ENCODE measurements at places on chromosomes 3 and 15.

GRCh38 chr15:67501177-67501835, 19.6 kb upstream of the C15orf61 start:
- H3K27me3 ChIP-seq = no peaks in the 10 kb centered on the region
- no peak for DNase-seq
- no peak overlapping the region for H3K27ac ChIP-seq
- peaks cover 21% of the 10 kb centered on the region for H3K4me1 ChIP-seq

- no peak overlapping the region for H3K4me3 ChIP-seq
- no peaks in the 10 kb centered on the region for H3K36me3 ChIP-seq
- H3K27ac ChIP-seq = no peak overlapping the region
- H3K27me3 ChIP-seq = no peaks in the 10 kb centered on the region
- H3K4me1 ChIP-seq = no peaks in the 10 kb centered on the region
Measured at GRCh38 chr3:57816471-57817095, 60.5 kb downstream of the SLMAP start.

- no peak overlapping the region for H3K27ac ChIP-seq
- no peak overlapping the region for H3K4me3 ChIP-seq
- no peaks in the 10 kb centered on the region for H3K4me1 ChIP-seq
Measured at GRCh38 chr15:52139599-52140462, 27.3 kb upstream of the BCL2L10 start.

DNA sequence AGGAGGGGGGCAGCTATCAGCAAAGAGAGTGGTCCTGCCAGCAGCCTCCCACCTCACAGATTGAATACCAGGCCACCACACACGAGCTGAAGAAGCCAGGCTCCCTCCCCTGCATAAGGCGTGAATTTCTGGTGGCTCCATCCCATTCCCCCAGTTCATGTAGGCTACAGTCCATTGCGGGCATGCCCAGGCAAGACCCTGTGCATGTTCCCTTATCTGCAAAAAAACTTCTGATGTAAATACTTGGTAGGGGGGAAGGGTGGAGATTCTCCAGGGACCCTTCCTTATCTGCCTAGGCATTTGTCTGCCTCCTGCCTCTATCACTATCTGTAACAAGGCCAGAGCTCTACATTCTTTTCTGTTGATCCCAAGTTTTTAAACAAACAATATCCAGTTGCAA, 27.6 kb upstream of the UBP1 start:
- H3K27me3 ChIP-seq = no peaks in the 10 kb centered on the region
- no peaks in the 10 kb centered on the region for H3K36me3 ChIP-seq
- DNase-seq = no peak
- no peaks in the 10 kb centered on the region for H3K4me1 ChIP-seq

DNA sequence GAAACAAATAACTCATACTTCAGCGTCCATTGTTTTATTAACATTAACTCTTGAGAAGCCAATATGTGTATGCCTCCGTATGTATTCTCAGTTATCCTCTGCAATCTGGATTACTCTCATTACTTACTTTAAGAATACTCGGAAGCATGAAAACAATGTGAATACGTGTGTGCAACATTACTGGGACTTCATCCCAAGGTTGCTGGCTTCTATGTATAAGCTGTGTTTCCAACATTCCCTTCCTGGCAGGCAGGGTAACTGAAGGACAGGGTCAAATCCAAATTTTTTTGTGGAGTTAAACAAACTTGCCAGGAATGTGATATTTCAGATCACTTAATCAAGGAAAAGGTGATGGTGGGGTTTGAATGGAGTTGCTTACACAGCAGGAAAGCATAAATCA, 34.5 kb upstream of the NR1I2 start:
- peaks cover 16% of the 10 kb centered on the region for H3K4me1 ChIP-seq
- no peak overlapping the region for H3K4me3 ChIP-seq
- H3K27ac ChIP-seq = no peak overlapping the region
- H3K36me3 ChIP-seq = no peaks in the 10 kb centered on the region
- 0 out of 2 replicates have a peak, but pooled peaks cover 10% of the 10 kb centered on the region for H3K27me3 ChIP-seq

DNA sequence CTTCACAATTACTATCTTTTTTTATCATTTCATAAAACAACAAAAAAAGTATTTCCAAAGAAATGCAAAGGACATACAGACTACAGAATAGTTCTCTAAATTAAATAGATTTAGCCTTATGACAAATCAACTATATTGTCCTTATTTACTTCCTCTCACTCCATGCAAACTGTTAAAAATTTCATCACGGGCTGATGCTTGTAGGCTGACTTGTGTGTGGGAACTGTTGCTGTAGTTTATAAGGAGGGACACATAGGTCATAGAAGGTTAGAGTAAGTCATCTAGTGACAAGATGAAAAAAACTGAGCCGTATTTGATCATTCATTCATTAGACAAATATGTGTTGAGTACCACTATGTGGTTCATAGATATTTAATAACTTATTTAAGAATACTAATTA, 232.5 kb upstream of the TBL1XR1 start:
- no peak overlapping the region for H3K4me3 ChIP-seq
- no peaks in the 10 kb centered on the region for H3K36me3 ChIP-seq
- no peak for DNase-seq
- peaks cover 20% of the 10 kb centered on the region for H3K4me1 ChIP-seq
- H3K27me3 ChIP-seq = no peaks in the 10 kb centered on the region

DNA sequence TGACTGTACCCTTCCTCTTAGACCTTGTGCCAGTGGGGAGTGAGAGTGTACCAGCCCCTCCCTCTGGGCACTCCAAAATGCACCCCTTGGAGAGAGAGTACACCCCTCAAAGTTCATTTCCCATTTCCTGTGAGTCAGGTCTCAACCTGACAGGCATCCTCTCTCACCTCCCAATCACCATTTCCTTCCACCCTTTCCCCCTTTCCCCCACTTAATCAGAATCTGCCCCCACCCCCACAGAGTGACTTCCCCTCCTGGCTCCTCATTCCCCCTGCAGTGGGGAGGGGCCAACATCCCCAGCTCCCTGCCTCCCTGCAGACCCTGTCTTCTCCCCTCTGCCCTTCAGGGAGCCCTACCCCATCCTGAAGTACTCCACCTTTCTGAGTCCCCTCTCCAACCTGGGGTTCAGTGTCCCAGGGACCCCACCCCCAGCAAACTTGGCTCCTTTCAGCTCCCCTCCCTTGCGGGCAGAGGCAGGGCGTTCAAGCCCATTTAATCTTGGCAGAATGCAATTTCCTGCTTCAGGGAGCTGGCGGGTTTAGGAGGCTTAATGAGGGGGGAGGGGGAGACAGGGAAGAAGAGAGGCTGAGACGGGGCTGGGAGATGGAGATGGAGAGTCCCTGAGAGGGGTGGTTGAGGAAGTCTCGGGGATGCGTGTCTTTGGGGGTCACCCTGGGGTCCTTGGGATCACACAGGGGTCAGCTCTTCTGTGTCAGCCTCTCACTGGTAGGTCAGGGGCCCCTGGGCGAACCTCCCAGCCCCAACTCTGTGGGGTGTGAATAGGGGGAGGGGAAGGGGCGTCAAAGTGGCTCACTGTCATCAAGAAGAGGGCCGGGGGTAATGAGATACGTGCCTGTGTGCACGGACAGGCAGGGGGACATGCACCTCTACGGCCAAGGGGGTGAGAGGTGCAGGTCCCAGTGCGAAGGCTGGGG, 16.6 kb upstream of the SEMA3F start:
- no peak overlapping the region for H3K4me3 ChIP-seq
- H3K4me1 ChIP-seq = no peaks in the 10 kb centered on the region
- H3K27me3 ChIP-seq = peaks cover 50% of the 10 kb centered on the region
- no peaks in the 10 kb centered on the region for H3K36me3 ChIP-seq

DNA sequence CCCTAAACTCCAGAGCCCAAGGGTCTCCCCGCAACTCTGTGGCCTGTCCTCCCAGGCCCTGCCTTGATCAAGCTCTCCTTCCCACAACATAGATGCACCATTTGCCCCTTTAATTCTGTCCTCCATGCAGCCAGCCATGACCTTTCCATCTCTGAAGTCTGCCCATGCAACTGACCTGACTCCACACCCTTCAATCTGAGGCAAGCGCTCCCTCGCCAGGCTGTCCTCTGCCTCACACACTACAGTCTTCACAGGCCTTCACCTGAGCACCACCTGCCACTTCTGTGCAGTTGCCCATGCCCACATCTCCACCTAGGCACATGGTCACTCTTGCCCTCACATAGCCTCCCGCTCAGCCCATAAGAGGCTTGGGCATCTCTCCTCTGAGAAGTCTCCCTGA, 244.0 kb downstream of the OCA2 start:
- no peak overlapping the region for H3K27ac ChIP-seq
- H3K4me3 ChIP-seq = no peak overlapping the region
- H3K27me3 ChIP-seq = no peaks in the 10 kb centered on the region
- no peaks in the 10 kb centered on the region for H3K4me1 ChIP-seq

DNA sequence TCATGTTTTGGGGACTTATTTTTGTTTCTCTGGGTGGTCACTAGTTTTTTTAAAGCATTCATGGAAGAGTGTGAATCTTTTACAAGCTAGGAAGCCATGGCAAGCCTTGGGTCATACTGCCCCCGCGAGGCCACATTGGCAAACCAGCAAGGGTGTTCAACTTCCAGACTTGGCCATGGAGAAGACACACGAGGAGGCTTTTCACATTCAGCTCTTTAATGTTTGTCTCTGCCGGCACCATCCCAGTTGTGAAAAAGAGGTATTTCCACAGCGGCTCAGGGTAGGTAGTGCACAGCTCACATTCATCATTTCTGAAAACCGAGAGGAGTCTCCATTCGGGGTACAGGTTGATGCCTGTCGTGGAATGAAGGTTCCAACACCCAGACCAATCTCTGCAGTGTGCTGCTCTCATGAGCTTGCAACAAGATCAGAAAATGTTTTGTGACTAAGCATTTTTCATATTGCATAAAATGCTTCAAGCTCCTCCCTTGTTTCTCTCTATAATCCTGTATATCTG, 7.7 kb downstream of the CCR5 start:
- H3K36me3 ChIP-seq = no peaks in the 10 kb centered on the region
- H3K27ac ChIP-seq = peak overlapping the region; percentile 12
- no peaks in the 10 kb centered on the region for H3K27me3 ChIP-seq
- no peak overlapping the region for H3K4me3 ChIP-seq
- peak; percentile 80 for DNase-seq

DNA sequence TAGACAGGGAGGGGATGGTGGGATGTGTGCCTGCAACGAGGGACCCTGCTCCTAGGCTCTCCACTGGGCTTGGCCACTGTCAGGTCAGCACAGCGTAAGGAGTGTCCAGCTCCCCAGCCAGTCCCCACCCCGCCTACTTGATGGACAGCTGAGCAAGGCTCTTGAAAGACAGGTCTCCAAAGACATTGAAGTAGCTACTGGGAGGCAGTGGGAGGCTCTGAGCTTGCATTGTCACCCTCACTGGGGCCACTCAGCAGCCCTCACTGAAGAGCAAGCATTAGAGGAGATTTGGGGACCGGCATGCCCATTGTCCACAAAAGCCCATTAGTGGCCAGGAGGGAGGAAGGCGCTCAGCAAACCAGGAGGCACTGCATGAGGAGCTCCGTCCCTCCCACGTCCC, 146.5 kb downstream of the MEGF11 start:
- no peak for DNase-seq
- H3K4me1 ChIP-seq = no peaks in the 10 kb centered on the region
- H3K4me3 ChIP-seq = no peak overlapping the region

DNA sequence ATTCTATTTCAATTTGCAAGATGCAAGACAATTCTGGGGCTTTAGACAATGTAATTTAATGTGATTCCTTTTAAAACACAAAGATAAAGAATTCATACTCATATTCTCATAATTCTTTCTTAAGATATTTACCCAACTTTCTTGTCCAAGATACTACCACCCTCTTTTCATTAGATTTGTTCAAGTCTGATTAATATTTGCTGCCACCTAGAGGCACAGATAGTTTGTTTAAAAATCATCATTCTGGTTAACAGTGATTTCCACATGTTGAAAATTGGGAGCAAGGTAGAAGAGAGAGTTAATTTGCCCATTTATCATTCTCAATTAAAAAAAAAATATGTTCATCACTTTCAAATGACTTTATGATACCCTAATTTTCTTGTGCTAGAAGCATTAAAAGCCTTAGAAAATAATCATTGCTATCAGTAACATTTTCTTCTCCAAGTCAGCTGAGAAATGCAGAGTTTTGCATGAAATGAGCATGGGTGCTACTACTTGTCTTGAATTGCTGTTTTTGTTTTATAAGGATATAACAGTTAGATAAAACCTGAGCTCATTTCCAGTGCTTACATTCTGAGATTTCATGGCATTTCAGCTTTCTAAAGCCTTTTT, 11.6 kb downstream of the TAMM41 start:
- H3K4me1 ChIP-seq = no peaks in the 10 kb centered on the region
- DNase-seq = peak; percentile 17
- H3K4me3 ChIP-seq = no peak overlapping the region
- no peaks in the 10 kb centered on the region for H3K27me3 ChIP-seq

GRCh38 chr15:91049378-91050127, 27.2 kb upstream of the VPS33B start:
- peaks cover 17% of the 10 kb centered on the region for H3K4me1 ChIP-seq
- no peaks in the 10 kb centered on the region for H3K27me3 ChIP-seq
- DNase-seq = peak; percentile 82
- no peak overlapping the region for H3K27ac ChIP-seq

GRCh38 chr3:141659821-141660613, 78.1 kb upstream of the RNF7 start:
- no peak overlapping the region for H3K27ac ChIP-seq
- H3K4me3 ChIP-seq = no peak overlapping the region
- no peaks in the 10 kb centered on the region for H3K36me3 ChIP-seq
- peaks cover 10% of the 10 kb centered on the region for H3K27me3 ChIP-seq
- DNase-seq = no peak
- H3K4me1 ChIP-seq = no peaks in the 10 kb centered on the region

GRCh38 chr3:153150991-153151390, 11.0 kb upstream of the RAP2B start:
- H3K4me3 ChIP-seq = no peak overlapping the region
- H3K27ac ChIP-seq = no peak overlapping the region
- H3K4me1 ChIP-seq = no peaks in the 10 kb centered on the region
- no peaks in the 10 kb centered on the region for H3K27me3 ChIP-seq
- DNase-seq = no peak

DNA sequence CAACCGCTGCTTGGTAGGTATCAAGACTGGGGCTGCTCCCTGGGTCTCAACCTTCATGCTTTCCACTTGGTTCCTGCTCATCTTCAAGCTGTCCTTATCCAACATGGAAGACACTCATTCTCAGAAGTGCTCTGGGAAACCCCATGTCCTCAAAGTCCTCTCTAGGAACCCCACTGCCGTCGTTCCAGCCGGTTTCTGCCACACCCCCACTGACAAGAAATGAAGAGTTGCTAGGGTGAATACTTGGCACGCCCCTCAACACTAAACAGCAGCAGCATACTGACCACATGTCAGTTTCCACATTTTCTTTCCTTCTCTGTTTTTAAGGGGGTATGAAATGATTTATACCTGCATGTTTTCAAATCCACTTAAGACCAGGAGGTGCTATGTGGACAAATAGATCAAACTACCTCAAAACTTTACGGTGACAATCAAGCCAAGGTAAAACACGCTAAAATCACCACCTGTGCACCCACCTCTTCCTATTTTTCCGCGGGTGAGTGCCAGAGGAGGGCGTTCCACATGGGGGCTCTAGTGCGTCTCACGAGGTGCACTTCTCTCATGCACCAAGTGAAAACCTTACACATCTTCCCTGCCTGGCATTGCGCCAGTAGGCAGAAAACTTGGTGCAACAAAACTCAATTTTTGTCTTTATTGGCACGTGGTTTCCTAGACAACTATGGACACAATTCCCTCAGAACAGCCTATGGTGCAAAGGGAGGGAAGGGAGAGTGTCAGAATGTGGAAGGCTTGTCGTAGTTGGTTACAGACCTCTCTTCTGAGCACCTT, 125.1 kb downstream of the TJP1 start:
- no peak for DNase-seq
- no peaks in the 10 kb centered on the region for H3K36me3 ChIP-seq
- H3K4me3 ChIP-seq = no peak overlapping the region
- H3K27me3 ChIP-seq = no peaks in the 10 kb centered on the region

- no peaks in the 10 kb centered on the region for H3K27me3 ChIP-seq
- no peak for DNase-seq
- no peak overlapping the region for H3K27ac ChIP-seq
- peaks cover 13% of the 10 kb centered on the region for H3K4me1 ChIP-seq
- no peak overlapping the region for H3K4me3 ChIP-seq
Measured at GRCh38 chr3:172070269-172070668, 30.9 kb downstream of the FNDC3B start.
